Neural progenitor cell (in vitro differentiated cells): ENCODE measurements at places on chromosomes 3 and 15. TPM values are rescaled to one million over a fixed set of nuclear protein-coding genes. Genes with fewer than 3 reads are reported as not detected.
A peak's percentile ranks its signal among the peaks of the same experiment; 100 is the strongest.

DNA sequence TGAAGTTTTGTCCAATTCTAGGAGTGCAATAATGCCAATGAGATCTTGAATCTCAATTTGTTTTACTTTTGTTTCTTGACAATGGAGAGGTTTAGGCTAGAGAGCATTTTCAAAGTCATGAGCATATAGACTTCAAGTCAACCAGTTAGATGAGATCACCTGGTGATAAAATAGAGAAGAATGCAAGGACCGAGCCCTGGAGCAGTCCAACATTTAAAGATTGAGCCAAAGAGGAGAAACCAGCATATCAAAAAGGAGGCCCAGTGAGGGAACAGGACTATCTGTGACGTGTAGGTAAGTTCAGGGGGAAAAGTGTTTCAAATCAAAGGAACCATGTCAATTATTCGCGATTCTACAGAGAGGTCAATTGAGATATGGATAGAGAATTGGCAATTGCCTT, 1.7 kb upstream of the PIAS1 start:
- no peaks in the 10 kb centered on the region for H3K36me3 ChIP-seq
- no peak for DNase-seq
- no peak overlapping the region for H3K27ac ChIP-seq
- H3K27me3 ChIP-seq: no peaks in the 10 kb centered on the region

Gene FES
- 11.7 and 14.1 TPM in 2 replicates for total RNA-seq

Gene TUSC2
- 14.9 and 36.1 TPM in 2 replicates for total RNA-seq

GRCh38 chr15:90165659-90166489, 35.3 kb upstream of the SEMA4B start:
- no peaks in the 10 kb centered on the region for H3K27me3 ChIP-seq
- no peak overlapping the region for H3K4me3 ChIP-seq
- H3K36me3 ChIP-seq: no peaks in the 10 kb centered on the region
- no peaks in the 10 kb centered on the region for H3K4me1 ChIP-seq
- no peak overlapping the region for H3K27ac ChIP-seq

- DNase-seq: no peak
- H3K27ac ChIP-seq: no peak overlapping the region
- no peaks in the 10 kb centered on the region for H3K27me3 ChIP-seq
- no peak overlapping the region for H3K4me3 ChIP-seq
- H3K4me1 ChIP-seq: no peaks in the 10 kb centered on the region
Observed at GRCh38 chr3:15676259-15676658, 74.7 kb downstream of the BTD start.

GRCh38 chr3:6449099-6449498, 411.8 kb upstream of the GRM7 start:
- no peak overlapping the region for H3K4me3 ChIP-seq
- no peak overlapping the region for H3K27ac ChIP-seq
- no peak for DNase-seq
- no peaks in the 10 kb centered on the region for H3K4me1 ChIP-seq
- no peaks in the 10 kb centered on the region for H3K27me3 ChIP-seq

Gene NKIRAS1
- total RNA-seq: 17.3 and 30.9 TPM in 2 replicates

Gene CADPS
- total RNA-seq: 11.7 and 17.3 TPM in 2 replicates

DNA sequence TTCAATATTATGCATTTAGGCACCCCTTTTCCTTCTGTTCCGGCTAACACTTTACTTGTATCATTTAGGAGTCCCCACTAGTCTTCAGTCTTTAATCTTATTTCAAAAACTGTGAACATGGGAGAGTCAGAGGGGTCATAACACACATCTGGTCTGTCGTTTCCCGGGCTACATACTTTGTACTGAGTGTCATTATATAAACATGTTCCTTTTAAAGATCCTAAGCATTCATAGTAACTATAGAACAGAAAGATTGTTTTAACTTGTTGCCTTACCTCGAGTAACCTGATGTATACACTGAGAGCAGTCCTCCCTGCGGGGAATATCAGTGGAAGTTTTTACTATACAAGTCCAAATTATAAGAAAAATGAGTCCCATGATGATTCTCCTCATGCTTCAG, 78.2 kb upstream of the VEPH1 start:
- H3K27me3 ChIP-seq: no peaks in the 10 kb centered on the region
- H3K27ac ChIP-seq: no peak overlapping the region
- H3K36me3 ChIP-seq: no peaks in the 10 kb centered on the region
- no peak overlapping the region for H3K4me3 ChIP-seq
- H3K4me1 ChIP-seq: no peaks in the 10 kb centered on the region

DNA sequence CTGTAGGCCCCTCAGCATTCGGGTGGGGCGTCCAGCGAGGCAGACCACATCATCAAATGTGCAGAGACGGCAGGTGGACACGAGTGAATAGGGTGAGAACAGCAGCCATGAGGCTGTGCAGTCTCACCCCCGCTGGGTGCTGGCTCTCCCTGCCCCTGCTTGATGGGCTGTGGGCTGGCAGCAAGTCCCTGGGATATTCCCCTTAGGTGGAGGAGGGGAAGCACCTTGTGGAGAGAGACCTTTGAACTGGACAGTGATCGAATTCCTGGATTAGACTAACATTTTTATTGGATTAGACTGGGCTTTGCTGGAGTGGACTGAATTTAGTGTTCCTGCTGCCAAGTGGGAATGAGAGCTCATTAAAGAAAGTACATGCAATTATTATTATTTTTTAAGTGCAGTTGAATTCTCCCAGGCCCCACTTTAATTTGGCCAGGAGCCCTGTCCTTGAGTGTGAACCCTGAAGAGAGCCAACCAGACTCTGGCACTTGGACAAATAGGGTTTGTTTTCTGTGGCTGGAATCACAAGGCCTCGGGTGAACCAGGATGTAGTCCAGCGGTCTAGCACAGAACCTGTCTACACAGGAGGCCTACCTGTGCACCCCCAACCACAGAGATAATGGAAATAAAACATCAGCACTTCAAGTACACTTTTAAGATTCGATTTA, 193.1 kb downstream of the ABHD5 start:
- no peak overlapping the region for H3K4me3 ChIP-seq
- no peak for DNase-seq
- H3K27me3 ChIP-seq: no peaks in the 10 kb centered on the region
- H3K4me1 ChIP-seq: peaks cover 6% of the 10 kb centered on the region
- no peaks in the 10 kb centered on the region for H3K36me3 ChIP-seq

- no peak for DNase-seq
- H3K4me1 ChIP-seq: no peaks in the 10 kb centered on the region
- peaks cover 10% of the 10 kb centered on the region for H3K36me3 ChIP-seq
- no peak overlapping the region for H3K4me3 ChIP-seq
Observed at GRCh38 chr3:9782770-9783169, 9.5 kb downstream of the TADA3 start.

- H3K4me1 ChIP-seq: no peaks in the 10 kb centered on the region
- H3K27me3 ChIP-seq: no peaks in the 10 kb centered on the region
- DNase-seq: no peak
- H3K36me3 ChIP-seq: no peaks in the 10 kb centered on the region
- H3K27ac ChIP-seq: no peak overlapping the region
Observed at GRCh38 chr3:66907136-66907535, 91.0 kb upstream of the KBTBD8 start.

GRCh38 chr3:172383306-172383796, 64.9 kb downstream of the GHSR start:
- no peak overlapping the region for H3K4me3 ChIP-seq
- no peak for DNase-seq
- no peaks in the 10 kb centered on the region for H3K27me3 ChIP-seq
- no peaks in the 10 kb centered on the region for H3K4me1 ChIP-seq
- H3K36me3 ChIP-seq: peaks cover 18% of the 10 kb centered on the region

Gene ARHGAP11A
- 51.1 and 83.9 TPM in 2 replicates for total RNA-seq

Gene TMEM266
- 0.43 and 1.1 TPM in 2 replicates for total RNA-seq

- no peaks in the 10 kb centered on the region for H3K4me1 ChIP-seq
- H3K36me3 ChIP-seq: no peaks in the 10 kb centered on the region
- H3K4me3 ChIP-seq: no peak overlapping the region
- no peaks in the 10 kb centered on the region for H3K27me3 ChIP-seq
Observed at GRCh38 chr3:105974381-105974780, 105.6 kb upstream of the CBLB start.

DNA sequence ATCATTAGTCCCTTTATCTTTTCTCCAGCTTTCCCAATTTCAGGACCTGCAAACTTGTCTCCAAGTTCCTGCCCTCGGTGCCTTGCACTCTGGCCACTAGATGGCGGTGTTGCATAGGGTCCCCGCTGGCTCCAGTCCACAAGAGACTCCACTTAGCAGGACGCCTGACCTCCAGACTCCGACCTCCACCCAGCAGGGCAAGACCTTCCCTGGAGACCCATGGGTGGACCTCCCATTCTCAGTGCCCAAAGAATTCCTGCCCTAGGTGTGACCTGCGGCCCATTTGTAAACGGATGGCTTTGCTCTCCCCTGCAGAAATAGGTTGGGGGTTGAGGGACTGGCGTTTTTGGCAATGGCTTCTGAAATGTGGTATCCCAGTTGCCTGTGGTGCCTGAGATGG, 82.6 kb downstream of the LSM3 start:
- H3K4me1 ChIP-seq: peaks cover 6% of the 10 kb centered on the region
- peak; percentile 84 for DNase-seq
- no peak overlapping the region for H3K27ac ChIP-seq
- H3K27me3 ChIP-seq: no peaks in the 10 kb centered on the region
- H3K4me3 ChIP-seq: no peak overlapping the region
- H3K36me3 ChIP-seq: no peaks in the 10 kb centered on the region

DNA sequence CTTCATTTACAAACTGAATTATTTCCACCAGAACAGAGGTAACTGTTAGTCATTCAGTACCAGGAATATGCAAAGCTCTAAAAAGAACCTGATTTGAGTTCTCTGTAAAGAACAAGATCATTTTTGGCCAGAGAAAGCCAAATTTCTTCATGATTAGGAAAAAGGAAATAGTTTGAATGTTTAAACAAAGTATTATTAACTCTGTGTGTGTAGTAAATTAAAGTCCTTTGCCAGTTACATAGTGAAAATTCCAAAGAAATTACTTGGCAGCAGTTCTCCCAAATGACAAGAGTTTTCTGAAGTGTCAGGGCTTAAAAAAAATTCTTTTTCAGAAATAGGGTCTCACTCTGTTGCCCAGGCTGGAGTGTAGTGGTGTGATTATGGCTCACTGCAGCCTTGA, 24.5 kb downstream of the QTRT2 start:
- H3K4me1 ChIP-seq: no peaks in the 10 kb centered on the region
- DNase-seq: no peak
- H3K27ac ChIP-seq: no peak overlapping the region
- H3K36me3 ChIP-seq: peaks cover 11% of the 10 kb centered on the region
- H3K4me3 ChIP-seq: no peak overlapping the region

Gene HRG
- total RNA-seq: not detected in 2 replicates

GRCh38 chr3:101858464-101859030, 9.2 kb downstream of the NFKBIZ start:
- no peak for DNase-seq
- no peak overlapping the region for H3K4me3 ChIP-seq
- peaks cover 33% of the 10 kb centered on the region for H3K36me3 ChIP-seq
- no peak overlapping the region for H3K27ac ChIP-seq
- no peaks in the 10 kb centered on the region for H3K4me1 ChIP-seq
- no peaks in the 10 kb centered on the region for H3K27me3 ChIP-seq

- H3K27ac ChIP-seq: no peak overlapping the region
- no peaks in the 10 kb centered on the region for H3K36me3 ChIP-seq
Observed at GRCh38 chr3:43423142-43423541, 136.8 kb downstream of the SNRK start.

Gene NR1I2
- total RNA-seq: 0.22 and 0.69 TPM in 2 replicates

Gene CATSPER2
- 1.1 and 1.5 TPM in 2 replicates for total RNA-seq

- H3K27me3 ChIP-seq: no peaks in the 10 kb centered on the region
- no peaks in the 10 kb centered on the region for H3K36me3 ChIP-seq
- DNase-seq: peak; percentile 48
- peaks cover 60% of the 10 kb centered on the region for H3K4me1 ChIP-seq
- no peak overlapping the region for H3K4me3 ChIP-seq
- H3K27ac ChIP-seq: peak overlapping the region; percentile 75
Observed at GRCh38 chr3:58416191-58416590, 17.4 kb downstream of the PDHB start.

GRCh38 chr15:65655026-65655425, 33.3 kb downstream of the SLC24A1 start:
- no peaks in the 10 kb centered on the region for H3K36me3 ChIP-seq
- no peaks in the 10 kb centered on the region for H3K27me3 ChIP-seq
- H3K4me3 ChIP-seq: no peak overlapping the region

DNA sequence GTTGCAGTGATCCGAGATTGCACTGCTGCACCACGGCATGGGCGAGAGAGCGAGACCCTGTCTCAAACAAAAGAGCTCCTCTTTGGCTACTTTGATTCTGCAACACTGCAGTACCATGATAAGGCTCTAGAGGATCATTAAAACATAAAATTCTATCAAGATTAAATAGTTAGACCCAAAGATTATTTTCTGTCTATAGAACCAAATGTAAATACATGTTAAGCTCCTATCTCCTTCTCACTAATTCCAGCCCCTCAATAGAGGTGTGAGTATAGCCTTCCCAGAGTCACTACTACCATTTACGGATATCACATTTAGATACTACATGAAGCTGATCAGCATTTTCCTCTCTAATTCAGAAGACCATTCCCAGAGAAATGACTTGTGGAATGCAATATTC, 4.3 kb upstream of the MUC13 start:
- H3K36me3 ChIP-seq: no peaks in the 10 kb centered on the region
- H3K4me1 ChIP-seq: peaks cover 7% of the 10 kb centered on the region
- no peak overlapping the region for H3K4me3 ChIP-seq
- H3K27ac ChIP-seq: no peak overlapping the region

GRCh38 chr15:89101302-89102193, 13.3 kb downstream of the ABHD2 start:
- H3K36me3 ChIP-seq: no peaks in the 10 kb centered on the region
- DNase-seq: no peak
- H3K27me3 ChIP-seq: no peaks in the 10 kb centered on the region
- no peaks in the 10 kb centered on the region for H3K4me1 ChIP-seq
- H3K4me3 ChIP-seq: no peak overlapping the region

DNA sequence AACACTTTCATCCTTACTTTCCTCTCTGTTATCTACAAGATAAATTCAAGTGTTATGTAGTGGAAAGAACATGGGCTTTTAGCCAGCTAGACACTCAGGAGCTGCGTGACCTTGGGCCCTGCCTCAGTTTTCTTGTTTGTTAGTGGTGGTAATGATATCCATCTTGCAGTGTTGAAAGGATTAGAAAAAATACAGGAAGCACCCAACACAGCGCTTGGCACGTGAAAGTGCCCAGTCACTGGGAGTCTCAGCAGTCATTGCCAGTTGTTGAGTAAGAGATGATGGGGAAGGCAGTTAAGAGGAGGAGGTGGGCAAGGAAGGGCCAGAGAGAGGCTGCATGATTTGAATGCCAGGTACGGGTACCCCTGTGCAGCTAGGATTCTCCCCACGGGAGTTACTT, 5.3 kb downstream of the PDIA5 start:
- no peak for DNase-seq
- peaks cover 21% of the 10 kb centered on the region for H3K27me3 ChIP-seq
- H3K27ac ChIP-seq: no peak overlapping the region
- no peaks in the 10 kb centered on the region for H3K36me3 ChIP-seq

- H3K27ac ChIP-seq: no peak overlapping the region
- H3K27me3 ChIP-seq: no peaks in the 10 kb centered on the region
- H3K4me1 ChIP-seq: peaks cover 21% of the 10 kb centered on the region
- no peak overlapping the region for H3K4me3 ChIP-seq
- DNase-seq: no peak
- no peaks in the 10 kb centered on the region for H3K36me3 ChIP-seq
Observed at GRCh38 chr15:38134252-38134651, 118.4 kb upstream of the SPRED1 start.
